ENCODE measurements at places on chromosomes 3 and 15.

DNA sequence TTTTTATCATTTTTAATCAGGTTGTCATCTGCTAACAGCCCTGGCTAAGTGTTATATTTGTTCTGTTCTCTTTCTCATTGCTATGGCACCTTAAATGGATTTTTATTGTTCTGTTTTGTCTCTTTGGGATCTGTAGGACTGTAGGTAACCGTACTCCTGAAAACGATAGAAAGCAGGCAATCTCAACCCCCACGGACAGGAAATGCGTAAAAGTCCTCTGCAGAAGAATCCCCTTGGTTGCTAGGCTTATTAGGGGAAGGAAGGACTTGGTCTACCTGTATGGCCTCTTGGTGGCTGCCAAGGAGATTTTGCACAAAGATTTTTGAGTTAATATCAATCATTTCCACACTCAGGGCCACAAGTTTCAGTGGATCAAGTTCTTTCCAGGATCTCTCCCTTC, 571.9 kb upstream of the ZNF385D start:
- DNase-seq: no peak

- DNase-seq: no peak
Measured at GRCh38 chr15:88029696-88030095, 226.8 kb downstream of the NTRK3 start.

DNA sequence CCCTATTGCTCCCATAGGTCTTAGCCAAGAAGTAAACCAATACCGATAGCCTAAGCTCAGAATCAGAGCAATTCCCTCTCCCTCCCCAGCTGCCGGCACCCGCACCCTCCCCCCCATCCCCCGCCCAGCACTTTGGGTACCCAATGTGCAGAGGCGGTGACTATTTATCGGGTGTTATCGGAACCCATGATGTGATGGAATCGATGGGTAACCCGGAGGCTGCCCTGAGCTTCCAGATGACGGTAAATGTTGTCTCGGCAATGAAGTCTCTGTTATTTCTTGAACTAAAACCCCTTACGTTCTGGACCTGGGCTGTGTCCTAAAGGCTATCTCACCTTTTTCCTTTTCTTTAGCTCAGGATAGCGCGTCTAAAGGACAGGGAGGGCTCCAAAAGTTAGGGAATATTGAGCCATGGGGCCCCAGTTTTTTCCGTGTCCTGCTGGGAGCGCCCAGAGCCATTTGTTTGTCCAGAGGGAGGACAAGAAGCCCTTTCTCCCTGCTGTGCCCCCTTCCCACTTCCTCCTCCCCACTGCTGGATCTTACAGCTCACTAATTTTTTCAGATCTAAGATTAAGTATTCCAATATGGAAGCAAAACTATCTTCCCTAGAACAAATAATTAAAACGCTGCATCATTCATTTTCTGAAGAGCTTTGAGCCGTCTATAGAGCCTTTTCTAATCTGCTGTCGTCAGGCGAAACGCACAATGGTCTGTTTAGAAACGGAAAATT, 1.5 kb downstream of the SLITRK3 start:
- DNase-seq: no peak

GRCh38 chr3:35908366-35909232, 269.3 kb downstream of the ARPP21 start:
- no peak for DNase-seq
